Muscle of back (tissue), 13 donors: ENCODE measurements at places on chromosomes 6 and 20. TPM values are rescaled to one million over a fixed set of nuclear protein-coding genes. Genes with fewer than 3 reads are reported as not detected.
A peak's percentile ranks its signal among the peaks of the same experiment; 100 is the strongest.

- DNase-seq, result no peak
Measured at GRCh38 chr20:38430679-38431325, 4.3 kb downstream of the SNHG17 start.

GRCh38 chr6:134491477-134491876, 173.6 kb upstream of the SGK1 start:
- DNase-seq, result no peak

The ASIP gene
- polyA plus RNA-seq, result not detected

DNA sequence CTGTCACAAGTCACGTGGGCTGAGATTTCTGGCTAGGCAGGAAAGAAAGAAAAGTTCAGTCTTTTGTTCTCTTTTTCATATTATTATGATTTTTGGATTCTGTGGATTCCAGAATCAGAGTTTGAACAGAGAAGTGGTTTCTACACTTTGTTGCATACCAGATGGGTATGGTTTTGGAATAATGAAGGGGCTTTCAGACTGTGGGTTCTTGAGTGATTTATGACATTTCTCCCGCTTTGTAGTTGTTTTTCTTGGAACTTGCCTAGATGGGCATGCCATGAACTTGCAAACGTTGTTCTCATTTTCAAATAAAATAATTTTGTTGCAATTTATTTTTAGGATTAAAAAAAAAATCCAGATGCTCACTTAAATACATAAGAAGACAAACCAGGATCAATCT, 34.4 kb downstream of the CBFA2T2 start:
- no peak for DNase-seq

DNA sequence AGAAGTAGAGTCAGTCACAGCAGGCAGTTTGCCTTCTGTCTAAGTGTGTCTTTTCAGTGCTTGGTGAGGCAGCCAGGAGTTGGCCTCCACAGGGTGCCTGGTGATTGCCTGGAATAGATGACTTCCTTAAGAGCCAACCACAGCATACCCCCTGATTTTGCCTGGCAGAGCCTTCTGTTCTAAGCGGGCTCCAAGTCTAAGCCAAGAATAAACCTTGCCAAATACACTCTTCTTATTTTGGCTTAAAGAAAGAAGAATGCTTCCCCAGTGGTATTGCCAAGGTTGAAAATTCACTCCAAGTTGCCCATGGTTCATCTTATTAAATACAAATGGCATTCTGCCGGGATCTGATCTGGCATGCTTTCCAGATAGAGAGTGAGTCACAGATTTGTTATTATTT, 1424.8 kb upstream of the EYS start:
- no peak for DNase-seq

GRCh38 chr6:16568128-16568527, 193.1 kb downstream of the ATXN1 start:
- DNase-seq, result no peak

The ASXL1 gene
- polyA plus RNA-seq, result 38.5 TPM

GRCh38 chr20:49320460-49320859, 42.6 kb upstream of the ZNFX1 start:
- no peak for DNase-seq

DNA sequence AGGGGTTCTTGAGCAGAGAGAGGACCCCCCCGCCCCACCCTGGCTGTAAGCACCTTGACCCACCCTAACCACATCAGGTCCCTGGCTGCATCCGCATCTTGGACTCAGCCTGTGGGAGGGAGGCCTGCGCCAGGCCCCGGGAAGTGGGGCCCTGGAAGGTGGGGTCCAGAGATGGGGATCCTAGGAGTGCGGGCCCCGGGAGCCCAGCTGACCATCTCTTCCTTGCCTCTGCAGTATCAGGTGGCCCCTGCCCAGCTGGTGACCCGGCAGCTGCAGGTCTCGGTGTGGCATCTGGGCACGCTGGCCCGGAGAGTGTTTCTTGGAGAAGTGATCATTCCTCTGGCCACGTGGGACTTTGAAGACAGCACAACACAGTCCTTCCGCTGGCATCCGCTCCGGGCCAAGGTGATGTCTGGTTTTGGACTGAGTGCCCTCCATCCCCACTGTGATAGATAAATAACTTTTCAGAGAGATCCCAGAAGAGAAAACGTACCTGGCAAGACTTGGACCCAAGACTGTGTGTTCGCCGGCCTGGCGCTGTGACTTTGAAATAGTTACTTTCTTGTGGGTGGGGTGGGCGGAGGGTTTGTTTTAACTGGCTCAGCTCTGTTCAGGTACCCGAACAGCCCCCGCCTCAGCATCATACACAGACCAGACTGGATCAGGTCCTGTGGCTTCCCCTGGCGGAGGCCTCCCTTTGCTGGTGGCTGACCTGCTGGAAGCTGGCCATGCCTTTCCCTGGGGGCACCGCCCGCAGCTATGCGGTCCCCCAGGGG, 62.0 kb downstream of the EZR start:
- DNase-seq, result no peak

The CRISP3 gene
- polyA plus RNA-seq, result 0.33 TPM

GRCh38 chr20:6006603-6006949, 47.3 kb downstream of the LRRN4 start:
- DNase-seq, result no peak

The GGTLC1 gene
- polyA plus RNA-seq, result not detected

DNA sequence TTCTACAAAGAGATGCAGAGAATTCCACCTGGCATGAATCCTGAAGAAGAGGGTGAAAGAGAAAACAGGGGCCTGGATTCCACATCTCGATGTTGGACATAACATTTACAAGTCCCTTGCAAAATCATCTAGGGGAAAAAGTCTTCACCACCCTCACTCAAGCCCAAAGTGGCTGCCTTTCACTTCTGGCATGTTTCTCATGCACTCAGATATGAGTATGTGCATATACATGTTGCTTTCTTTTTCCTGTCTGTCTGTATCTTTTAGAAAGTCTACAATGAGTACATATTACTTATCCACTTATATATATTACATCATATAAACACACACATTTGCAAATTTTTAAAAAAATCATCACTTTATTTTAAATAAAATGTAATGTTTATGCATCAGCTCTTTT, 159.3 kb downstream of the KIF6 start:
- no peak for DNase-seq

GRCh38 chr6:122995921-122996793, at the start of gene CLVS2:
CLVS2 (plus strand) TSS chr6:122996235; CDS start chr6:122997778, 1,543 bp downstream.
- DNase-seq, result peak; percentile 36

The EPPIN gene
- not detected for polyA plus RNA-seq

DNA sequence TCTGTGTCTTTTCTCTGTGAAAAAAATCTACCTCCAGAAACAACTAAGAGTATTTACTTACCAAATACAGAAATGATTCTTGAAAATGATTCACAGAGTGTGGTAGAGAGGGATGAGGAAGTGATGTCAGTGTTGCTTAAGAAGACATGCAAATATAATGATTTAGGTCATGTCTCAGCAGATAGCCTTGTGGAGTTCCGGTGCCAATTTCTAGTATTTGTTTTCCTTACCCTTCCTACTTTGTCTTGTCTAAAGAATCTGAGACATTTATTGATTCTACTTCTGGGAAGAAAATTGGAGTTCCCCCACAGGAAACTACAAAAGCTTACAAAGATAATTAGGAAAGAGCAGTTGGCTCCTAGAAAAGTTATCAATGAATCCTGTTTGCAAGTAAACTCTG, 68.8 kb downstream of the GJA1 start:
- peak; percentile 65 for DNase-seq

- DNase-seq, result no peak
Measured at GRCh38 chr6:45212976-45213375, 115.2 kb upstream of the RUNX2 start.

- no peak for DNase-seq
Measured at GRCh38 chr6:39227476-39227875, 1.8 kb downstream of the KCNK5 start.

DNA sequence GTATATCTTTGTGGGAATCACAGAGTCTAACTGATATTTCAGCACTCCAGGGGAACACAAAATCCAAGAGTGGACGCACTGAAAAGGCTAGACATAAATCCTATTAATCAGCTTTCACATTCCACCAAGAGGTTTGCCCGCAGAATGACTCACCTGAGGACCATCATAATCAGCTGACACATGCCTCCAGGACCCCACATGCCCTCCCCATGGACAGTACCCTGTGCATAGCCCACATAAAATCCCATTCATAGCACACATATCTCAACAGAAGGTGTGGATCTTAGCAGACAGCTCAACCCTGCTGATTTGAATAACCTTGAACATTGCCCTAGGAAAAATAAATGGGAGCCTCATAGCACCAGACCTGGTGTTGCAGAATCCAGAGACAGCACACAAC, 246.8 kb upstream of the TENT5A start:
- no peak for DNase-seq

- no peak for DNase-seq
Measured at GRCh38 chr20:48920527-48921167, 864 bp upstream of the ARFGEF2 start.

GRCh38 chr6:155154158-155154830, 109.5 kb upstream of the CLDN20 start:
- DNase-seq, result peak; percentile 86

The SLPI gene
- not detected for polyA plus RNA-seq

The DPPA5 gene
- polyA plus RNA-seq, result not detected

The BPIFB2 gene
- not detected for polyA plus RNA-seq

GRCh38 chr20:2065099-2065498, 36.5 kb upstream of the STK35 start:
- no peak for DNase-seq

The IMPG1 gene
- 0.28 TPM for polyA plus RNA-seq

The MYBL2 gene
- polyA plus RNA-seq, result 26.4 TPM

The ZNF512B gene
- polyA plus RNA-seq, result 20.3 TPM

- no peak for DNase-seq
Measured at GRCh38 chr6:165034271-165034741, 275.1 kb downstream of the C6orf118 start.

- DNase-seq, result no peak
Measured at GRCh38 chr20:53760025-53760441, 166.4 kb upstream of the ZNF217 start.

The SOX18 gene
- polyA plus RNA-seq, result 11.1 TPM

- no peak for DNase-seq
Measured at GRCh38 chr6:3603340-3604130, 146.7 kb upstream of the SLC22A23 start.

DNA sequence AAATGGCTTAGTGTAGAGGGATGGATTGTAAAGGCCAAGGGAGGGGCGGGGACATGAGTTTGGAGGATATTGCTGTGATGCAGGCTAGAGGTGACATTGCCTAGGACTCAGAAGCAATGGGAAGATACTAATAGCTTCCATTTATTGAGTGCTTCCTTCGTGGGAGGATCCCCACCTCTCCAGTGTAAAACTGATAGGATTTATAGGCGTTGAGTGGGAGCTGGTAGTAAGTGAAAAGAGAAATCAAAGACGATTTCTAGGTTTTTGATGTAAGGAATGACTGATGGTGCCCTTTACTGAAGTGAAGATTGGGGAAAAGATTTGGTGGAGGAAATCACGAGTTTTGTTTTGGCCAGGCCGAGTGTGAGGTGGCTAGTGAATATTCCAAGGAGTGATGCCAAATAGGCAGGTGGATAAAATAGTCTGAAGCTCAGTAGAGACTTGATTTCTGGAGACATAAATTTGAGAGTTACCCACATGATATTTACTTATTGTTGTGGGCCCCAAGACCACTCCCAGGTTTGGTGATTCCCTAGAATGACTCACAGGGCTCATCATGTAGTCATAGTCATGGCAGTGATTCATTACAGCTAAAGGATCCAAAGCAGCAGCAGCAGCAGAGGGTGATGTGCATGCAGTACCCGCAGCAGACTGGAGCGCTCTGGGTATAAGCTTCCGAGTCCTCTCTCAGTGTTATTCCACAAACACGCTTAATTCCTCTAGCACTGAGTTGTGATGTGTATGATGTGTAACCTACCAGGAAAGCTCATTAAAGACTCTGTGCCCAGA, 10.2 kb downstream of the RPRD1B start:
- no peak for DNase-seq

The NMBR gene
- polyA plus RNA-seq, result 0.16 TPM

DNA sequence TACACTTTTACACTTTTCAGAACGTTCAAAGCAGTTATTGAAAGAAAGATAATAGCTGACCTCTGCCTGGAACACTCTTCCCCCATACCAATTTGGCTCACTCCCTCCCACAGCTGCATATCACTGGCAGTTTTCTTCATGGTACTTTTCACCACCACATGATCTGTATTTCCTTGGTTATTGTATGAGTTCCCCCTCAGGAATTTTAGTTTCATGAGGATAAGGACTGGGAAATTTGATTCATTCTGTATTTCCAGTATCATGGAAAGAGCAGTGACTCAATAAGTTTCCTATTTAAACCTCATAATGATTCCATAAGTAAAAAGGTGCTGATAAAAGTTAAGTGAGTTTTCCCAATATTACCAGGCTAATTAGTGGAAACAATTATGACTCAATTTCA, 16.0 kb downstream of the HTR1B start:
- peak; percentile 51 for DNase-seq

The PBOV1 gene
- not detected for polyA plus RNA-seq

DNA sequence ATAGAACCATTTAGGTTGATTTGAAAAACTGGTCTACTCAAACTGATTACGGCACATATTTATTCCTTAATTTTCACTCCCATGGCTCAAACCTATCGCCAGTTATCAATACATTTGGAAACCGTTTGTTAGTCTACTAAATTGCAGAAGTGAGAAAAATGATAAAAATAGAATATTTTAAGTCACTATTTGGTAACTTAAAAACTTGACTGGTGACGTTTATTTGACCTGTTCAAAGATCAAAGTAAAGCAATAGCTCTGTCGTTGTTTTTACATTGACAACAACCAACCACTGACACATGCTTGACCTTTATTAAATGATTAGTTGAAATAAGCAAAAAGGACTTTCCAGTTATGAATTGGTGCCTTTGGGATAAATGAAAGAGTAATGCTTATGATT, 402.9 kb upstream of the MAP3K7 start:
- DNase-seq, result no peak

The LY86 gene
- 1.9 TPM for polyA plus RNA-seq

DNA sequence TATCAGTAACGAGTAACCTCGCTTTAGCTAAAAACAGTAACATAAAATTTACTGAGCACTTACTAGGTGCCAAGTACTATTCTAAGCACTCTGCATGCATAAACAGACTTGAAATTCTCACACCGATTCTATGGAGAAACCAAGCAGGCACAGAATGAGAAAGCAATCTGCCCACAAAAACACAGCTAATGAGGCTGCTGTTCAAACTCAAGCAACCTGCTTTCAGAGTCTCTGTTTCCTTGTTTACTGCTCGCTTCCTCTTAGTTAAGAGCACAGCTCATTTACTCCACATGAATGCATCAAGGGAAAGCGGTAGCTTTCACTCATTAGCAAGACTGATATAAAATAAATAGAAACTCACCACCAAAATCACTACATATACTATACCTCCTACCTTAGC, 37.4 kb downstream of the PRKN start:
- no peak for DNase-seq

The HNF4A gene
- polyA plus RNA-seq, result 0.08 TPM

DNA sequence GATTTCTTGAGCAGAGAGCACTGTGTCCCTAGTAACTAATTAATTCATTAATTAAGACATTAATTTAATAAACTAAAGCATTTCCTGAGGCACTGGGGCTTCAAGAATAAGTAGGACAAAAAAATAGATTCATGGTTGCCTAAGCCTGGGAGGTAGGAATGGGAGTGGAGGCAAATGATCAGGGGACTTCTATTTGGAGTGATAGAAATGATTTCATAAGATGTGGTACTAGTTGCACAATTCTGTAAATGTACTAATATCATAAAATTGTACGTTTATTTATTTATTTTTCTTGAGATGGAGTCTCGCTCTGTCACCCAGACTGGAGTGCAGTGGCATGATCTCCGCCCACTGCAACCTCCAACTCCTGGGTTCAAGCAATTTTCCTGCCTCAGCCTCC, 287.2 kb downstream of the KHDC1L start:
- DNase-seq, result no peak
